ENCODE measurements at places on chromosomes 11 and 22.

GRCh38 chr11:117495357-117495756, 167.7 kb downstream of the CEP164 start:
- no peak for DNase-seq

DNA sequence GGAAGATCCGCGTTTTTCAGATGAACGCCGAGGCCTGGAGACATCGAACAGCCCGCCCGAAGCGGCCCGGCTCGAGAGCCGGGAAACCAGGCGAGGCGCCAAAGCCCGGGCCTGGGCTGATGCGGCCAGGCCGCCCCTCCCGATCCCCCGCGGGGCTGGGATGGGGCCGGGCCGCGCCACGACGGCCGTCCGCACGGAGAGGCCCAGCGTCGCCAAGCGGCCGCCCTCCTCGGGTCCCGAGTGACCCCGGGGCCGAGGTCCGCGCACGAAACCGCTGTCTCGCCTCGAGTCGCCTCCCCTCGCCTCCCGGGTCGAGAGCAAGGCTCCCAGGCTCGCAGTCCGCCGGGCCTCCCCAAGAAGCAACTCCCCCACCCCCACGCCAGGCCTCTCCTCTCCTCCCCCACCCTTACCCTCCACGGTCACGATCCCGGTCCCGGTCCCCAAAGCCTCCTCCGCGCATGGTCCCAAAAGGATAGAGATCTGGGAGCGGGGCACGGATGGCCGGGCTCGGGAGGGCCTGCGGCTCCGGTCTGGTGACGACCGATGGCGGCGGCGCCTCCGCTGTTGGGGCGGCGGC, 482 bp downstream of the DDX17 start:
- peak; percentile 49 for DNase-seq

DNA sequence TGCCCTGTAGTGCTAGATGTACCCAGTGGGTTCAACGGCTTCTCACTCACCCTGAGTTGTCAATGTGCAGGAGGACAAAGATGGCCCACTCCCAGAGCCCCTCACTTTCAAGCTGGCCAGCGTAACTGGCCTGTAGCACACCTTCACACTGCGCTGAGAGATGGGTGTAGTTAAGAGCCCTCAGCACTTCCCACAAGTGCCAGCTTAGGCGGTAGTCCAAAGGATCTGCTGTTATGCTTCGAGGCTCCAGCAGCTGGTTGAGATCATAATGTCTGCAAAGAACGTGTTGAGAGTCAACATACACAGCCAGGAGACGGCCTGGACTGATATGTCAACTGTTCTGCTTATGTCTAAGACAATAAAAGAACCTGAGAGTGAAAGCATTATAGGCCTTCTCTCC, 14.7 kb upstream of the CHRNA10 start:
- no peak for DNase-seq

DNA sequence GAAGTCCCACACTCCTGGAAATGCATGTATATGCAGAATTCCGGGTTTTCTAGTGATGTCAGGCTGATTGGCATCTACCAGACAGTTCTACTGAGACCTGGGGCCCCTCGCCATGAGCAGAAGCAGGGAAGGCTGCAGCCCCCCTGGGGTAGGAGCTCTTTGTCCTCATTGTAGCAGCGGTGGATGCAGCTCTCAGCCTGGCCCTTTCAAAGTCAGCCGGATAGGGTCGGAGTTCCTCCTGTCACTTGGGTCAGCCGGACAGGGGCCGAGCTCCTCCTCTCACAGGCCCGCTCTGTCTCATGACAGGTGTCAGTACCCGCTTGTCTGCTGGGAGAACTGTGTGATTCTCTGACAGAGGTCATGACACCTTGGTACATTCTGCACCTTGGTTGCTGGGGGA, 30.0 kb downstream of the MRGPRD start:
- no peak for DNase-seq

- no peak for DNase-seq
Measured at GRCh38 chr11:35257281-35257680, 118.3 kb downstream of the CD44 start.
